ENCODE measurements at places on chromosomes 4 and X.

DNA sequence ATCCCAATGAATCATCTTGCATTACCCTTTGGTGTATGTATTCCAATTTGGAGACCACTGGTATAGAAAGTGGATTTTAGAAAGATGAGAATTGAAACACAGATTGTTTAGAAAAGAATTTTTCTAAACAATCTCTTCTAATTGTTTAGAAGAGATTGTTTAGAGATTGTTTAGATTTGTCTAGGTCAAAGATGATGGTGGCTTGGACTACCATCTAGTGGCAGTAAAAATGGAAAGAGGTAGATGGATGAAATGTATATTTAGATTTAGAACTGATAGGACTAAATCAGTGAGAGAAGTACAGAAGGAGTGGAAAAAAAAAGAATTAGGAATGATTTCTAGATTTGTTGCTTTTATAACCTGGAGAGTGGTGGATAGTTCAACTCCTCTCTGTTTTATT lies 70.6 kb downstream of the ARSJ start:
- DNase-seq: no peak

GRCh38 chr4:1040344-1041146 lies 29.1 kb downstream of the FGFRL1 start:
- DNase-seq: no peak

DNA sequence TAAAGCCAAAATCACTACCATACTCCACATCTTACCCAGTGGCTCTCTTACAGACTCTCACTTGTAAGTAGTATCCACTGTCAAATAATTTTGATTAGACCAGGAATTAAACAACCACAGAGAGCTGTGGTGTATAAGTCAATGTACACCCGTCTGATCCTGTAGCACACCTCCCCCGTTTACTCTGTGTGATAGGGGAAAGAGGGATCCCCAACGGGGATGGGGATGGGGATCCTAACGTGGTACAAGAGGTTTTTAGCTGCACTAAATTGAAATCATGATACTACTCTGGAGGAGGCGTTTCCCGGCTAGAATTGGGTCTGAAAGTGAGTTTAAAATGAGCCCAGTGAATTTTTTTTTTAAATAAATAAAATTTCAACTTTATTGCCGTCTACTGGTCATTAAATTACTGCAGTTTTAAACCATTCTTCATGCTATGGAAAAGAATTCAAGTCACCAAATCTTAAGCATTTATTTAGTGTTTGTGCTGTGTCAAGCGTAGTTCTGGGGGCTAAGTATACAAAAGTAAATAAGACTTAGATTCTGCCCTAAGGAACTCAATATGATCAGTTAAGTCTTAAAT lies 76.6 kb downstream of the INTS12 start:
- no peak for DNase-seq

DNA sequence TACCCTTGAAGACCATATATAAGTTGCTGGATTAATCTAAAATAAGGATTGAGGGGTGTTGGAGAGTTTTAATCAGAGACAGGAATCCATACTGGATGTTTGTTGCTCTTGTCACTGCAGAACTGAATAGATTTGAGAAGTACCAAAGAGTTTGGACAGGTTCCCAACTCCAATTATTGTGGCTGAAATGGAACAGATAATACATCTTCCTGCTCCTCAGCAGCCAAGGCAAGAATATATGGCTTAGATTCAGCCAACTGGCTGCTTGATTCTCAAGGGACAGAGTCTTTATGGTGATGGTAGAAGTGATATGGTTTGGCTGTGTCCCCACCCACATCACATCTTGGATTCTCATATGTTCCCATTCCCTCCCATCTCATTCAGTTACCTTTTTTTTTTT lies 97.0 kb upstream of the PDHA2 start:
- no peak for DNase-seq

GRCh38 chrX:130299279-130300009 lies 30.7 kb upstream of the ZNF280C start:
- no peak for DNase-seq

All from ecto neural progenitor cell (in vitro differentiated cells).